ENCODE measurements at places on chromosomes 3 and 15.

GRCh38 chr15:36605604-36606263 lies 26.3 kb downstream of the CDIN1 start:
- no peak for DNase-seq

DNA sequence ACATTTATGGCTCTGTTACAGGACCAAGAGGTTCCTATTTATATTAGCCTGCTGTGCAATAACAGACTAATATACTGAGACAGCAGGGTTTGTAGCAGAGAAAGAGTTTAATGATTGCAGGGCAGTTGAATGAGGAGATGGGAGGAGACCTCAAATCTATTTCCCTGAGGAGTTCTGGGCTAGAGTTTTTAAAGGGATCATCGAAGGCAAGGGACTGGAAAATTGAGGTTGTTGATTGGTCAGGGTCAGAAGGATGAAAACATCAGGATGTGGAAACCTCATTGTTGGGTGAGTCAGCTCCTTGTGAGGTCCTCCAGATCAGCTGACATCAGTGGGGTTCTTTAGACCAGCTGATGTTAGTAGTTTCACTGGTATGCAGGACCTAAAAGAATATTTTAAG lies 60.6 kb upstream of the GOLGA8B start:
- no peak for DNase-seq

- DNase-seq = peak; percentile 12
Observed at GRCh38 chr15:57340682-57341259, 35.5 kb upstream of the CGNL1 start.

DNA sequence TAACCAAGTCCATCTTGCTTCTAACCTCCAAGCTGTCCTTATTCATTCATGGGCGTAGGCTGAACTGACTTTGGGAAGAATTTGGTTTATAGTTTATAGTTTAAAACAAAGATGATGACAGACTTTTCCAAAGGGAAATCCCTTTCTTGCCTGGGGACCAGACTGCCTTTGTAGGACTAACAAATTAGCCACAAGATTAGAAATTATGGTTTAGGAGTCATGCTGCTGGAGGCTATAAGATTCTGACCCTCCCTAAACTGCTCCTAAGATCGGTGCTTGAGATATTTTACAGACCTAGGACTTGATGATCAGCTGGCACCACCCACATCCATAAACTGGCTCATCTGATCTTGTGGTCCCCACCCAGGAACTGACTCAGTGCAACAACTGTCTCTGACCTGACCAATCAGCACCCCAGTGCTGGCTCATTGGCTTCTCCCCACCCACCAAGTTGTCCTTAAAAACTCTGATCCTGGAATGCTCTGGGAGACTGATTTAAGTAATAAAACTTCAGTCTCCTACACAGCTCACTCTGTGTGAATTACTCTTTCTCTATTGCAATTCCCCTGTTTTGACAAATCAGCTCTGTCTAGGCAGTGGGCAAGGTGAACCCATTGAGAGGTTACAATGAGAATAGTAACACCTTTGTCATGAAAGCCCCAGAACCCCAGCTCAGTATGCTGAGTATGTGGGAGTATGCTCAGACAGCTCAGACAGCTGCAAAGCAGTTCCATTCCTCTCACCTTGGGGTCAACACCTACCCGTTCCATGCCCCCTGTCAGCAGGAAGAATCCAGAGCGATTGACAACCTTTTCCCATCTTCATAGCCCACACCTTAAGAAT lies 51.6 kb upstream of the C15orf39 start:
- no peak for DNase-seq

- no peak for DNase-seq
Observed at GRCh38 chr3:180624714-180625113, 22.8 kb downstream of the TTC14 start.

GRCh38 chr3:59559721-59560435 lies 510.1 kb upstream of the CFAP20DC start:
- peak; percentile 54 for DNase-seq

- no peak for DNase-seq
Observed at GRCh38 chr3:187767266-187768012, 22.2 kb upstream of the BCL6 start.

GRCh38 chr3:131762981-131763564 lies 260.3 kb upstream of the MRPL3 start:
- no peak for DNase-seq

DNA sequence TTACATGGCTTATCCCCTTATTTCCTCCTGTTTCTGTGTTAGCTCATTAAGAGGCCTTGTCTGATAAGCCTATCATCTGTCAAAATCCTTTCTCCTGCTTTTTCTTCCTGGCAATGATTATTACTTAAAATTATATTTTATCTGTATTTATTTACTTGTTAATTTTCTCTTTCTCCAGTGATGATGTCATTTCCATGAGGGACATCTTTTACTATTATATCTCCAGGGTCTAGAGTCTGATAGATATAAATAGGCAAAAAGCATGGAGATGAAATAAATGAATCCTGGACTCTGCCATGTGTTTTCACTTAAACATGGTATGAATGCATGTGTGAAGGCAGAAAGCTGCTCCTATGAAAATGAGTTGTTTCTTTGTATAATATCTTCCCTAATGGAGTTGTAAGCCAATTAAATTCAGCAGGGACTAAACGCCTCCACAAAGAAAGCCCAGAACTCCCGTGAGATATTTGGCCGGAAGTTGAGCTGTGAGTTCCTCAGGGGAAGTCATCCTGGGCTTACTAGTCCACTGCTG lies 375.2 kb downstream of the TUSC7 start:
- DNase-seq = no peak

- no peak for DNase-seq
Observed at GRCh38 chr3:30766522-30766921, 127.9 kb downstream of the GADL1 start.

DNA sequence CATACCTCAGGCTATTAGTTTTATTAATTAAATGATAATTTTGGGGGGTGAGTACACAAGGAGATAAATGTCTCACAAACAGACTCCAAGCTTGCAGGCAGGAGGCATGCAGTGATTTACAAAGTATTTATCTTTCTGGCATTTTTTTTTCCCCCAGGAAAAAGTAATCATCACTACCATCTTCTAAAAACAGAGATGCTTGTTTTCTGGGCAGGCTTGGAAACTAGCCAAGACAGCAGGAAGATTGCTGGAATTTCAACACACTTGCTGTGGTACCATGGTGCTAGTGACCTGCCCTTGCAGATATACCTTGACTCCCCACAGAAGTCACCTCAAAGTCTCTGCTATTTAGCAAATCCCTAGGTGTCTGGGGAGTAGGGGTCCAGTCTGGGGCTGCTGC lies 732.8 kb upstream of the CFAP20DC start:
- no peak for DNase-seq

GRCh38 chr3:190387578-190388213 lies at the start of gene CLDN16:
TSS of gene CLDN16 (plus strand) at chr3:190388163. CDS start at chr3:190388330, 167 bp downstream.
- no peak for DNase-seq

GRCh38 chr3:21750831-21751391 lies at the start of gene ZNF385D:
TSS of gene ZNF385D (minus strand) at chr3:21751210. CDS start at chr3:21750916, 294 bp downstream.
- DNase-seq = peak; percentile 66

DNA sequence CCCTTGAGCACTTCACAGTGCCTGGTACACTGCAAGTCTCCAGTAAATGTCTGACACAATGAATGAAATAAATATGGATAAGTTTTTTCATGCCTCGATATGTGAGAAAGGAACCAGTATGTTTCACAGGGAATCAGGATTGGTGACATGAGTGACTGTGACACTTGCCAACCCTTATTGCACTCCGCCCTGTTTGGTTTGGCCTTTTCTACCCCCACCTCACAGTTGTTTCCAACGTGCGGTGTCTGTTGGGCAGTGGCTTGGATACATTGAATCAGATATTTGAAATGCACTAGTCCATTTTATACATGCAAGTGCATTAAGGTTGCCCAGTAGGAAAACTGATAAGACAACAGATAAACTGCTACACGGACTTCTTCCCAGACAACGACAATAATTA lies 2.0 kb downstream of the NPHP3 start:
- DNase-seq = no peak

DNA sequence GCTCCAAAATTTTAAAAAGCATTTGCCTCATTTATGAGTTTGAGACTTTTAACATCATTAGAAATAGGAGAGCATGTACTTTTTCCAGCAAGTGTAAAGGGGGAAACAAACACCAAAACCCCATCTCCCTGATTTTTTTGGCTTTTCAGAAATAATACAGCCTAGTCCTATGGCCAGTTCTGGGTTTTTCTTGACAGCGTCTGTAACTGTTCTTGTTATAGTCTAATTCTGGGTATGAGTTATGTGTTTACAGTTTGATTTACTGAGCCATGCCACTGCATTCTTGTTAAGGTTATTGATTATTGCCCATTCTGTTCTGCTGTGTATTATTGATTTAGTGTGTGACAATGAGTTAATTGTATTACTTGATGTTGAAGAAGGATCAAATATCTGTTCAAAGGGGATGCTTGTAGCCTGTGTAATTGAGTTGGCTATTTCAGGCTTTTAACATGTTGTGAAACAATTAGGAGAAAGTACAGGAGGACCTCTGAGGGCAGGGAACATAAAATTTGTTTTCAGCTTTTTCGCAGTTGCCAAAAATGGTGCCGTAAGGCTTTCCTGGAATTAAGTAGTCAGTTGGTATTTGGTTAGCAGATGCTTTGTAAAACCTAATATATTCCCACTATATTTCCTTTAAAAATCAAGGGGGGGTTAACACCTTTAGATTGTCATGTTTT lies 46.1 kb downstream of the MBNL1 start:
- no peak for DNase-seq

- no peak for DNase-seq
Observed at GRCh38 chr3:45347315-45348000, 40.9 kb upstream of the LARS2 start.

GRCh38 chr15:35218215-35218614 lies 133.1 kb upstream of the NANOGP8 start:
- DNase-seq = no peak

DNA sequence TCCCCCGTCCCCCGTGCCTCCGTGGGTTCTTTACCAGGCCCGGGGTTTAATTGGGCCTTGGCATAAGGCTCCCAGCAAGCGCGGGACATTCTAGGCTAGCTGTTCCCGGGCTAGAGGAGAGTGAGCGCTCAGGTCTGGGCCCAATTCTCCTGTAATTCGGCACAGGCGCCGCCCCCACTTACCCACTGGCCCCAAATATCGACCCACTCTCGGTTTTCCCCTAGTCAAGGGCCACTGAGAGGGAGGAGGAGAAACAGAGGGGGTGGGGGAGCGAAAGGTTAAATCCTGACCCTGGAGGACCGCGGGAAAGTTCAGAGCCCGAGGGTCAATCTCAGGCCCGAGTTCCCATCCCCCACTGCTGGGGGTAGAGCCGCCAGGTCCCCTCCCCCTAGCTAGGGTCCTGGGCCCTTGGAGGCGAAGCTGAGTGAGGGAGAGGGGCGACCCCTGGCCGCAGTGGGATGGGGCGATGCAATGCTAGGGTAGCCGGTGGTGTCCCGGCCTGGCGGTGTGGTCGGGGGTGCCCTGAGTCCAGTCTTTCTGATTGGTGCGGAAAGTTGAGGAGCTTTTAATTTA lies 8.5 kb upstream of the ONECUT1 start:
- no peak for DNase-seq

GRCh38 chr3:30768703-30769550 lies 125.5 kb downstream of the GADL1 start:
- DNase-seq = no peak

DNA sequence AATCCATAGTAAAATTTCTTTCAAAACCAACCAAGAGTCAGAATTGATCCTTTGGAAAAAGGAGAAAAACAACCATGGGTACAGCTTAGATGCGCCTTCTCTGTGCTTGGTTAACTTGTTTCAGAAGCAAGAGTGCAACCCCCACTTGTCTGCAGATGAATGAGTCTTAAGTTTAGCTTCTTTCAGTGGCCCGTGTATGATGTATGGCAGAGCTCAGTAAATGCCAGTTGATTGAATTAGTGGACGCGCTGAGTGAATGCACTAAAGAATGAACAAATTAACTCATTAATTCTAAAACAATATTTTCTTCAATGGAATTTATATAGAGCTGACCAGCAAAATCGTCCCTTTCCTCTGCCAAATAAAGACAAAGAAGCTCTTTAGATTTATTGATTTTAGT lies 67.0 kb upstream of the ARHGEF3 start:
- no peak for DNase-seq

DNA sequence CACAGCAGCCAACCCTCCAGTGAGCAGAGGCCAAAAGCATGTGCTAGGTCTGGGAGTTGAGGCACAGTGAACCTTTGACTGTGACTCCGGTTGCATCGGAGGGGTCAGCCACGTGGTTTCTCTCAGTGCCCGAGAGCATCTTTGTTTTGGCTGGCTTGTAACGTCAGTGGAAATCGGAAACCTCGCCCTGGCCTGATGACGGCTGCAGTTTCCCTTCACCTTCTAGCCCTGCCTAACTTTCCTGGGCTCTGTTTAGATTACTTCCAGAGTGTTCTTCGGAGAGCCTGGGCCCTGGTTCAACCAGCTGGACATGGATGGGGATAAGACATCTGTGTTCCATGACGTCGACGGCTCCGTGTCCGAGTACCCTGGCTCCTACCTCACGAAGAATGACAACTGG lies 56.6 kb downstream of the MESD start:
- no peak for DNase-seq

GRCh38 chr3:105503191-105503593 lies 136.5 kb downstream of the ALCAM start:
- no peak for DNase-seq

DNA sequence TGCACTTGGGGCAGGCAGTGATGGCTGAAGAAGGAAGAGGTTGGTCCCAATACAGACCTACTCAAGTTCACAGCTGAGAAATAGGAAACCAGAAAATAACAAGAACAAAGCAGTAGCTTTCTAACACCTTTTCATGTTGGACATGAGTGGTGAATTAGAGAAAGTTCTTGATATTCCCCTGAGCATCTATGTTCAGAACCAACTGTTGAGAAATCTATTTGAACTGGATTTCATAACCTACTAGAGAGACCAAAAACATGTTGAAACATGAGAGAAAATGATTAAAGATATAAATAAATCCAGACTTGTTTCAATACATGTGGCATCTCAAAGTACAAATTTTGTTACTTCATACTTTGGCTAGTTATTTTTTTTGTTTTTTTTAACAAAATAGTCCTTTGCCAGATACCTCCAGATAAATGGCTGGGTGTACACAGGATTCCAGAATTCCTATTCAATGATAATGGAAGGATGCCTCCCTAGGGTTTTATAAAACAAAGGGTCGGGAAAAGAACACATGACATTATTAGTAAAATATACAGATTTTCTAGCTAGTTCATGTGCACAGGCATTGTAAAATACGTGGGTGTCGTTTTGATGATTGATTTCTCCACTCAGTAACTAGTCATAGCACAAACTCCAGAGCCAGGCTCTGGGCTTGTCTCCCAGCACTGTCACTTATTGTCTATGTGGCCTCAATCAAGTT lies 34.4 kb upstream of the TNFSF10 start:
- no peak for DNase-seq

DNA sequence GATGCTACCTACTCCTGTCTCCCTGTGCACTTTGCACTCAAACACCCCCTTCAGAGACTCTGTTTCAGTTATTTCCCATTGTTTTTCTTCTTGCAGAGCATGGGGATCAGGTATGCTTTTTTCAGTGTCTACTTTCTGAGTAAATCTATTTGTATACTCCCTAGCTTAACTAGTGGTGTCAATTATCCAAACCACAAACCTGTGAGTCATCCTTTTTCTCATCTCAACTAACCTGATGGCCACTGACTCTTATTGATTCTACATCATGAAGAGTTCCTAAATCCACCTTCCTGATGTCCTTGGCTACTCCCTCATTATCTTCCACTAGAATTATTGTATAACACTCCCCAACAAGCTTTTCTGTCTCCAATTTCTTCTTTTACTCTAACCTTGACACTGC lies 68.0 kb downstream of the DIPK2A start:
- no peak for DNase-seq
